Activated gamma-delta T cell (primary cell): ENCODE measurements at places on chromosomes 11 and 22.

DNA sequence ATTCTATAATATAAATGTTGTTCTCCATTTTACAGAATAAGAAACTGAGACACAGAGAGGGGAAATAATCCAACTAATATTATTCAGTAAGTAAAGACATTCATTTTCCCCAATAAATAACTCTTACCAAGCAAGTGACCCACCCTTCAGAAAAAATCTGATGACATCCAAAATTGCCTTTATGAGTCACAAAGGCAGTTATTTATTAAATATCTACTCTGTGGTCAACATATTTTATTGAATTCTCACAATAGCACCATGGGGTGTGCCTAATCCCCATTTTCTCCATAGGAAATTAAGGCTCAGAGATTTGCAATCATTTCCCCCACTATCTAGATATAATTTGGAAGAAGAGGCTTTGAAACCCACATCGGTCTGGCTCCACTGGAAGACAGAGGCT is 161.5 kb upstream of the ISX start:
- DNase-seq: no peak

- DNase-seq: no peak
These were observed 30.0 kb downstream of the DDX10 start for GRCh38 chr11:108694846-108695245.

GRCh38 chr11:64457416-64458010 is 98.6 kb downstream of the RPS6KA4 start:
- DNase-seq: no peak

DNA sequence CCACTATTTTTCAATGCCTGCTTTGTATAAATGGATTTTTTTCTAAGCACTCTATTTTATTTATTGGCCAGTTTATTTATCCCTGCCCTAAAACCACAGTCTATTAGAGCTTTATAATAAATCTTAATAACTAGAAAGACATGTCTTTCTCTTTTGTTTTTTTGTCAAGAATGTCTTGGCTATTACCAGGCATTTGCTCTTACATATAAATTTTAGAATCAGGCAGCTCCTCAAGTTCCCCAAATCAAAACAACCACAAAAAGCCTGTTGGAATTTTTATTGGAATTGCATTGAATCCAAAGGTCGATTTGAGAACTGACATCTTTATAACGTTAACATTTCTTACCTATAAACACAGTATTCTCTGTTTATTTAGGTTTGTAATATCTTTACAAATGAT is 85.8 kb upstream of the SC5D start:
- DNase-seq: no peak

- DNase-seq: no peak
These were observed 49.0 kb downstream of the RPUSD4 start for GRCh38 chr11:126162306-126163030.

DNA sequence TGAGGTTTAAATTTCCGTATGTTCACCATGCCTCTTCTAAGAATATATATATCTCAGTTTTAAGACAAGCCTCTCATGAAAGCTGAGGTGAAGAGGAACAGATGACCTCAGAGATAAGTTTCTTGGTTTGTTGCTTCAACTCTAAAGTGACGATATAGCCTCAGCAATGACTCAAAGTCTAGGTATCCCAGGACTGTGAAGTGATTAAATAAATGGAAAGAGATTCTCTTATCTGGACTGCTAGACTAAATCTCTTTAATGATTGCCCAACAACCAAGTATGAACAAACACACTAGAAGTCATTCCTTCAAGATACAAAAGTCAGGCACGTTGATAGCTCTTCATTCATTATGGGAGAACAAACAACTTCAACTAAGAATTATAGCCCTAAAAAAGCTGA is 15.3 kb downstream of the CADM1 start:
- DNase-seq: no peak

DNA sequence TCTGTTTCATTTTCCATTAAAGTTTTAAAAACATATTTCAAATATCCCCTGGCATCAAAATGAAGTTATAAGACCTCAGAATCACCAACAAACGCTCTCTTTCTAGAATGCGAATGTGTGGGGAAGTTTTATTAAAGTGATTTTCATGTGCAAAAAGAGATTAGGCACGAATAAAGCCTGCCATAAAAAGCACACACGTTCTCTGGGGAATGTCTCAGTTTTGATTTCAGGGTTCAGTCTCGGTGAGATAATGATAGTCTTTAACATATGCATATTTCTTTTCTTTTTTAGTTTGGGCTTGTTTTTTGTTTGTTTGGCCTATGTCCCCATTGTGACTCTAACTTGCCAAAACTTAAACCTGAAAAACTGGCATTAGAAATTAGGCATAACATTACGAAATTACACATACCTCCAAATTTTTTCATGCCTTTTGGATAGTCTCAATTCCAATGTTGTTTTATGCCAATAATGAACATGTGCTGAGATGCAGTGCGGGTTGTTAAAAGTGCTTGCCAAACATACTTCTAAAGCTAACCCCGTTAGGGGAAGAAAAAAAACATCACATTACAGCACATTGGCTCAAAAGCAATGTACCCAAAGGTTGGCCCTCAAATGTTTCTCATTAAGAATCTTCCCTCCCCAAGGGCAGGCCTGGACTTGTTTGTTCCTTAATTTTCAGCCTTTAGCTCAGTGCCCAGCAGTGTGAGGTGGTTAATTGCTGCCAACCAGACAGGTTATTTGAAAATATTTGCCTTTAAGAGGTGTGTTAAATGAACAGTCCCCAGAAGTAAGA is 33.2 kb upstream of the FBLN1 start:
- DNase-seq: no peak

GRCh38 chr11:44307340-44308099 is 2.4 kb downstream of the ALX4 start:
- no peak for DNase-seq

DNA sequence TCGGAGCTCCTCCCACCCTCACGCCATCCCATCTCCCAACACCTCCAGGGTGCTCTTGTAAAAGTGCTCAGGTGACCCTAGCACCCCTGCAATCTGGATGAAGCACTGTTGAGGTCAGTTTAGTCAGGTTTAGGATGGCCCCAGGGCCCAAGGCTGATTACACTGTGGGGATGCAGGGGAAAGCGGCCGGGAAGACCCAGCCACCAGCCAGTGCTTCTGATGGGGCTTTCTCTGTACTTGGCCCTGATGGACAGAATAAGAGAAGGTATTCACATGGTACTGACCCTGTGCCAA is 28.7 kb downstream of the TPBGL start:
- no peak for DNase-seq

DNA sequence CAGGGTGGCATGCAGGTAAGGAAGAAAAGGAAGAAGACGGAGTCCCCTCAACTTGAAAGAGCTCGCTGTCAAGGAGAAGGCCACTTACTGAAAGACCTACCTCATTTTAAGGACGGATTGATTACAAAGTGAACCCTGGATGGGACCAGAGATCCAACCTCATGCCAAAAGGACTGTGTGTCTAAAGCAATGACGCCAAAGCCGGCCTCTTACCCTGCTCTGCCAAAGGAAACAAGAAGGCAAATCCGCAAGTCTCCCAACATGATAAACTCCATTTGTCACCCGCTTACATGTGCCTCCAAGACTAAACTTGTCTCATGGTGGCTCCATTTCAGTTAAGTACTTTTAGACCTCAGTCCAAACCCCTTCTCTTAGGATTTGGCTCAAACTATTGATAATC is 148.7 kb upstream of the MTMR2 start:
- DNase-seq: no peak

DNA sequence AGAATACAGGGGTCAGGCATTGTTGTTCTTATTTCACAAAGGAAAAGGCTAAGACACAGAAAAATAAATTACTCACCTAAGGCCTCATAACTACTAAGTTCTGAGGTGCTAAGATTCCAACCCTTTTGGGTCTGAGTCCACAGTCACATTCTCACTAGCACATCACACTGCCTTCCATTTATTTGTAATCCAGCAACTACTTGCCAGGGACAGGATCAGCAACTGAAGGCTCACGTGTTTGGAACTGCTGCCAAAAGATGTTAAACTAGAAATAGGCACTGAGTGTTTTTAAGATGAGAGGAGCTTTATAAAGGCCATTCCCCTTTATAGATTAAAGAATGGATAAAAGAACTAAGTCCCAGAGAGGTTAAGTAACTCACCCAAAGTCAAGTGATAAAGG is 58.0 kb downstream of the CADM1 start:
- no peak for DNase-seq

- DNase-seq: no peak
These were observed 16.1 kb downstream of the TMPRSS5 start for GRCh38 chr11:113689768-113690618.
